ENCODE measurements at places on chromosomes 1 and 21.

- no peak for DNase-seq
These were observed 111.8 kb upstream of the USH2A start for GRCh38 chr1:216535059-216535458.

DNA sequence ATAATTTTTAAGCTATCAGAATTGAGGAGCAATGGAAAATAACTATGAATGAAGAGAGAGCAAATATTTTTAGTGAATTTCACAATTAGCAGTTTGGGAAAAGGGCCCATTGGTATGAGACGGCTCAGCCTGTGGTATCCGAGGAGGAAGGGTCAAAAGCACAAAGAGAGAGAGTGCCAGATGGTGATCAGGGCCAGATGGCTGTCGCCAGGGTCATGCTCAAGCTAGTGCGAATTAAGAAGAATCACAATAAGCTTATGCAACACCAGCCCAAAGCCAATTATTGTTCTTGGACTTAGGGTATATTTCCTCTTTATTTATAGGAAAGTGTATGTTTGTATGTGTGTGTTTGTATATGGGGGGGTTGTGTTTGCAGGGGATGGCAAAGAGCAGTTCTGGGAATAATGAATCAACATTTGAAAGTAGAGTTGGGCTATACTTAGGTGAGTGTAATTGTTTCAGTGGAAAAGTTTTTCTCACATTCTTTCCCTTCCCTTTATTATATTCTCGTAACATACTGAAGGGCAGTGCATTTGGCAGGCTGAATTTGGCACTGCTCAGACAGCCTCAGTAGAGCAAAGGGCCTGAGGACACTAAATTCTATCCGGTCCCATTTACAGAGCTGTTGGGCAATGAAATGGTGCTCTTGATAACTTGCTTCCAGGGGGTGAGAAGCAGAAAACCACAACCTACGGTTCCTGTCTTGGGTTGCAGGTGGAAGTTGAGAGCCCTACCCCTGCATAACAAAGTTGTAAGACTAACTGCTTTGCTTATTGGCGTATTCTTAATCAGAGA is 19.5 kb upstream of the DDR2 start:
- DNase-seq = peak; percentile 25

DNA sequence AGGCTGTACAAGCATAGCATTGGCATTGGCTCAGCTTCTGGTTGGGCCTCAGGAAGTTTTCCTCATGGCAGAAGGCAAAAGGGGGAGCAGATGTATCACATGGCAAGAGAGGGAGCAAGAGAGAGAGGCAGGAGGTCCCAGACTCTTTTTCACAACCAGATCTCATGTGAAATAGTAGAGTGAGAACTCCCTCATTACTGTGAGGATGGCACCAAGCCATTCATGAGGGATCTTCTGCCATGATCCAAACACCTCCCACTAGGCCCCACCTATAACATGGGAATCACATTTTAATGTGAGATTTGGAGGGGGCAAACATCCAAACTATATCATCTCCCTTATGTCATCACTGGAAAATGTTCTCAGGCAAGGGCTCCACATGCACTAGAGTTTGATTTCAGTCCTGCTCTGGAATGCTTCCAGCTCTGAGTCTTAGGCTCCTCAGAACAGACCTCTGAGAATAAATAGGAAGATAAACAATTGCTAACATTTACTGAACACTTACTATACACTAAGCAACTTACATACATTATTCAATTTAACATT is 39.4 kb upstream of the VTCN1 start:
- no peak for DNase-seq

- DNase-seq = peak; percentile 48
These were observed 19.0 kb downstream of the SLC37A1 start for GRCh38 chr21:42532466-42533181.

DNA sequence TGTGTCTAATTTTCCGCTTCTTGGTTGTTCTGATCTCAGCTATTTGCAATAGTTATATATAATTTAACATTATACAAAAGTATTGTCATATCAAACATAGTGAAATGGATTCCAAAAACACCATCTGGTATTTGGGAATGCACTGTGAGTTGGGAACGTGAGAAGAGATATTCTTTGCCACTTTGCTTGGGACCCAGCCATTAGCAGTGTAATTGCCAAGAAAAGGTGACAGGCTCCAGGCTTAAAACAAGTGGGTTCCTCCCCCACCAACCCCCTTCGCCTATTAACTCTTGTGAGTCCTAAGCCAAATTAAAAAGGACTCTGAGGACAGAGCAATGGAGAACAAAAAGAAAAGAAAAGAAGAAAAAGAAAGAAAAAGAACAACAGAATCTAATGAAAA is 186.7 kb upstream of the NFIA start:
- peak; percentile 33 for DNase-seq

DNA sequence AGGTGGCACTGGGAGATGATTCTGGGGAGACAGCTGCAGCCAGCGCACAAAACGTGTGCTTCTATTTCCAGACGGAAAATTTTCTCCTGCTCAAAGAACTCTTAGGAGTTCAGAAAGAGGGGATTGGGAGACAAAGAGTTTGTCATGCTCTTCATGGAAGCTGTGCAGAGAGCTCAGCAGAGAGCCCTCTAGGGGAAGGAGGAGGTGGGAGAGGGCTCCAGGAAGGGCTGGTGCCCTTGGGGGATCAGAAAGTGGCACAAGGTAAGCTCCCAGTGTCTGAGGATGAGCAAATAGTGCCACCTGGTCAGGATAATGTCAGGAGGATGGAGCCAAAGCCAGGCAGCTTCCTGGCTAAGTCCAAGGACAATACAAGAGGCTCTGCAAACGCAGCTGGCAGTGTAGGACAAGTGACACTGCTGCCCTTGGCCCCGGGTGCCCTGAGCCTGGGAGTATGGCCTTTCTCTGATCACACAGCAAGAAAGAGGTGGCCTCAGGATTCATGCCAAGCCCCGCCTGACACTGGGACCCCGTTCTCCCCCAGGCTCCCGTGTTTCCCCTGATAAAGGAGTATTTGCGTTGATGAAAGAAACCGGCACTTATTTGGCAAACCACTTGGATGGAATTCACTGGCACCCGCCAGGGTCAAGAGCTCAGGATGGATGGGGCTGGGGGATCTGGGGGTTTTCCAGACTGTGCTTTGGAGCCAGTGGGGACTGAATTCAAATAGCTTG is 254.0 kb downstream of the PTPRU start:
- no peak for DNase-seq

DNA sequence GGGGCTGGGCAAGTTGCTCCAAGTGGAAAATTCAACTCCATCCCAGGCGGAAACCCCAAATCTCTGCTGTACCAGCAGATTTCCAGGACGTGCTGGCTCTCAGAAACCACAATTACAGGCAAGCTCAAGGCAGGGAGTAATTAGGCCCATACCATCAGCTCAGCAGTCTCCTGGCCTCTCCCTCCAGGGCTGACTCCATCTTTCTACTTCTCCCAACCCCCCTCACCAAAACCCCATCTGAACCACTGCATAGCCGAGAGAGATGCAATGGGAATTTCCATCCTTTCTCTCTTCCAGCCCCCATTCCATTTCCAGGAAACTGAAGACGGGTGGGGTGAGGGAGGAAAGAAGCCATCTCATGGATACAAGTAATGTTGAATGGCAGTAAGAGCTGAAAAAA is 41.2 kb downstream of the ARHGEF11 start:
- no peak for DNase-seq

GRCh38 chr1:171110621-171111326 is 20.1 kb downstream of the FMO3 start:
- DNase-seq = no peak

DNA sequence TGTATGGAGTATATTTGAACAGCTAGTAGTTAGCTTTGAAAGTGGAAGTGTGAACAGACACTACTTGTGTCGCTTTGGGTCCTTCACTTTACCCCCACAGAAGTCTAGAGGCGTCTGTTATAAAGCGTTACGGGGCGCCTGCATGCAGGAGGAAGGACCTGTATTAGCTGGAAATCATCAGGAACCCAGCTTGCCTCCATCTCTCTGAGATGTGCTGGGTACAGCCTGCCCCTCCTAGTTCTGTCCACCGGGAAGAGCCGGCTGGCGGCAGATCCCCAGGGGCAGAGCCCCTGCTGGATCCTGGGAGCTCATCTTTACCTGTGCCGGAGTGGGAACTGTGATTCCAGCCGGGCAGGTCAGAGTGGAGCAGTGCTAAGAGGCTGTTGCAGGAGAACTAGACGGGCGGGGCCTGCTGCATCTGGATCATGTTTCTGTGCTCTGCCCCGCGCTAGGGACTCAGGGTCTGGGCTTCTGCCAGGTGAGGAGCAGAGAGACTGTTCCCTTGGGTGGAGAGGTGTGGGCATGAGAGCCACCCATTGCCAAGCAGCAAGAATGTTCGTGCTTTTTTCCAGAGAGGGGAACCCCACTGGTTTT is 22.3 kb upstream of the SPSB1 start:
- DNase-seq = no peak

- peak; percentile 80 for DNase-seq
These were observed 3.7 kb downstream of the MATN1 start for GRCh38 chr1:30719406-30720270.

- DNase-seq = no peak
These were observed 230.1 kb upstream of the JUN start for GRCh38 chr1:59013928-59014279.

GRCh38 chr1:147283011-147283410 is 40.5 kb downstream of the CHD1L start:
- no peak for DNase-seq

DNA sequence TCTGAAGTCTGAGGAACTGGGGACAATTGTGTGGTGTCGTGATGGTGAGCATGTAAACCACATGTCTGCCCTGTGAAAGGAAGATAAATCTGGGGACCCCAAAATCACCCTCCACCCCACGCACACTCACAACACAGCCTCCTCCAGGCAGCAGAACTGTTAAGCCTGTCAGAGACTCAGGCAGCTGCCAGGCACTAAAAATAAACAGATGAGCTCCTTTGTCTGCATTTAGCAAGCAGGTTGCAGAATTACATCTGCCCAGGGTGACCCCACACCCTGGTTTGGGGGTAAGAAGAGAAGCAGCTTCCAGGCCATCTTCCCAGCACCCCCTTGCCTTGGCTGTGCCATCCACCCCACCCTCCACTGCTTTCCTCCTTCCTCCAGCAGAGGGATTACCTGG is 119.1 kb upstream of the RUNX3 start:
- peak; percentile 56 for DNase-seq

DNA sequence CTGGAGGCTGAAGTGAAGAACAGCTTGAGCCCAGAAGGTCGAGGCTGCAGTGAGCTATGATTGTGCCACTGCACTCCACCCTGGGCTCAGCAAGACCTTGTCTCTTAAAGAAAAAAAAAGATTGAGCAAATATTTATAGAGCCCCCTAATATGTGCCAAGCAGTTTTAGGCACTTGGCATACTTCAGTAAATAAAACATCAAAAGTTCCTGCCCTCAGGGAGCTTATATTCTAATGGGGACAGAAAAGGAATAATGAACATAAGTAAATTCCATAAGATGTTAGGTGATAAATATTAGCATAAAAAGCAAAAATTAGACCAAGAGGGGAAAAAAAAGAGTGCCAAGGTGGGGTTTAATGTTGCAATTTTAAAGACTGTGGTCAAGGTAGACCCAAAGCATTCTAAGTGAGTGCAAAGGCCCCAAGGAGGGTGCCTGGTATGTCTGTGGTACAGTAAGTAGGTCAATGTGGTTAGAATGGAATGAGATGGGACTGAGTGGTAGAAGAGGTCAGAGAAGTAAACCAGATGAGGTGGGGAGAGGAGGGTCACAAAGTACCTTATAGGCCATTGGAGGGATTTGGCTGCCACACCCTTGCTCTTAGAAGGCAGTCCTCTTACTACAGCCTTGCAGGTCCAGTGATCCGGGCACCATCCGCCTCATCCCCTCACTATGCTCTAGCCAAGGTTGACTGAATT is 2.2 kb upstream of the TOE1 start:
- DNase-seq = no peak

- DNase-seq = peak; percentile 55
These were observed at the start of gene TNFSF18 for GRCh38 chr1:173050865-173051264. TNFSF18 (minus strand) TSS chr1:173050941; CDS start chr1:173050896, 45 bp downstream.

DNA sequence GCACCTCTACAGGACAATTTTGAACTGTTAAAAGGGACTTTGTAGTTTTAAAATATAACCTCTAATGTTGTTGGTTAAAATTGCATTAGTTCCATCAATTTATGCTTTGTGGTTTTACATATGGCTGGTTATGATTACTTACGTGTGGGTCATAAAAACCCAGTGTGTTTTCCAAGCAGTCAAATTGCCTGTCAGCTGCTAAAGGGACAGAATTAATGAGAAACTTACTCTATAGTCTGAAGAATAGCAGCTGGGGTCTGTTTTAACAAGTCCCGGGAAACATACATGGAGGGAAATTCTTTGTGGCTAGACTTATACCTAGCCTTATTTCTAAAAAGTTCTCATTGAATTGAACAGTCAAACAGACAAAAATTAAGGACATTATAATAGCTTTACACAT is 820.9 kb upstream of the ADGRL4 start:
- DNase-seq = no peak

- DNase-seq = no peak
These were observed 45.8 kb downstream of the STX6 start for GRCh38 chr1:180976732-180977357.

- no peak for DNase-seq
These were observed 64.7 kb downstream of the SETD4 start for GRCh38 chr21:35995522-35996088.

DNA sequence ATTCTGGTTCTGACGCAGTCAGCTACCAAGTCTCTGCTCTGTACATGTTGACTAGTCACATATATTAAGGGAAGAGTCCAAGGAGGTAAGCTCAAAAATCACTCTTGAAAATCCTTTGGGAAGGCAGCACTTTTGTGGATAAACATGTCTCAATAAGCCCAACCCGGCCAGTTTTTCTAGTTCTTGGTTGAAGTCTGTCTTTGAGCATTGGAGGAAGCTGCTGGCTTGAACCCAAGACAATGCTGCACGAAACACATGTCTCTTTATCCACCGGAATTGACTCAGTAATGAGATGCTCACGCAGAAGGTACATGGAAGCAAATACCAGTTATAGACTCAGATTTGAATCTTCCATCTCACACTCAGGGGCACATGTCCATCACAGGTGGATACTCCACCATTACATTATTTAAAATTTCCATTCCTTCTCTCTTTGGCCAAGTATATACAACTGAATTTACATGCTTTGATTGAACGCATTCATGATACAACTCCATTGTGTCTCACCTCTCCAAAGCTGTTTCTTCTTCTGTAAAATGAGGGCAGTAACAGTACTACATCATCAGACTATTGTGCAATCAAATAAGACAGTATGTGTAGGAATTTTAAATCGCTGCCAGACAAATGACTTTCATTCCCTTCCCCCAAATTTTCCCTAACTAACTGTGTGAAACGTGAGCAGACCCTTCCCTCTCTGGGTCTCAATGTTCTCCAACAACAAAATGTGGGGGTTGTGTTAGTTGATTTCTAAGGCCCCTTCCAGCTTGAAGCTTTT is 9.6 kb upstream of the GUCA2A start:
- DNase-seq = no peak

- no peak for DNase-seq
These were observed 84.6 kb upstream of the NEK7 start for GRCh38 chr1:198072177-198072576.

- DNase-seq = no peak
These were observed 36.3 kb downstream of the ERICH3 start for GRCh38 chr1:74637296-74637695.

GRCh38 chr1:33429332-33429731 is 1.6 kb downstream of the PHC2 start:
- no peak for DNase-seq

- no peak for DNase-seq
These were observed 14.7 kb downstream of the BTBD19 start for GRCh38 chr1:44822981-44823451.

Measured in myocyte (in vitro differentiated cells).